ENCODE measurements at places on chromosomes 4 and X. TPM values are rescaled to one million over a fixed set of nuclear protein-coding genes. Genes with fewer than 3 reads are reported as not detected.

DNA sequence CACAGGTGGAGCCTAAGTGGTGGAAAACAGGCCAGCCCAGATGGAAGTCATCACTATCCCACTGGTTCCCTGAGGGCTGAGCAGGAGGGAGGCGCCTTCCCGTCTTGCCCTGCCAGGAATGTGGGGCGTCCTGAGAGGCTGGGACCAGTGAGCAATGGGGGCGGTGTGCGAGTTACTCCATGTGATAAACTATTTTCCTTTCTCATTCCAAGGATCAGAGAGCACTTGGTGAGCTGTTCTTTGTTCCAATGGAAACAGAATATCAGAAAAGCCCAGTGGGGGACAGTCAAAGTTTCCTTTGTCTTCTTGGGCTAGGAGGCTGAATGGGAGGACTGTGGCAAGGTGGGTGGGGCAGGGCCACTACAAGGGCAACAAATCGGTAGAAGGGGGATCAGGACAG is 86.2 kb downstream of the NHSL2 start:
- DNase-seq = no peak

- no peak for DNase-seq
Observed at GRCh38 chr4:78764498-78764961, 11.6 kb upstream of the BMP2K start.

GRCh38 chr4:93217431-93217830 is 611.1 kb upstream of the ATOH1 start:
- DNase-seq = no peak

Gene F8A2
- not detected for total RNA-seq

DNA sequence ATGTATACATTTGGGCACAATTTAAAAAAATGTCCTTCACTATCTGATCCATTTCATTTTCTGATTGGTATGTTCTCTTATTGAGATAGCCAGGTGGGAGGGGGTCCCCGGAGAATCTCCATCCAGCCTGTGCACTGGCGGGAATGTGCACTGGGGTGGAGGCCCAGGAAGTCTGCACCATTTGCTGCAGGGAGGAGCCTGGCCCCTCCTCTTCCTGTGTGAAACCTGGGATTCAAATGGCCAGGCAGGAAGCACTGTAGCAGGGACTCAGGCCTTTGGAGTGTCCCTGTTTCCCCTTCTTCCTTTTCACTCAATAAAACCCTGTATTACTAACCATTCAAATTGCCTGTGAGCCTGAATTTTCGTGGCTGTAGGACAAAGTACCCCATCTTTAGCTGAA is 44.3 kb downstream of the GPRIN3 start:
- DNase-seq = no peak

GRCh38 chr4:53010318-53010717 is 148.2 kb downstream of the RASL11B start:
- DNase-seq = no peak

Gene NSG1
- total RNA-seq = 5.5 TPM

GRCh38 chr4:87853108-87853507 is 20.3 kb downstream of the MEPE start:
- peak; percentile 43 for DNase-seq

- DNase-seq = no peak
Observed at GRCh38 chrX:31099536-31100090, 27.8 kb upstream of the FTHL17 start.

- no peak for DNase-seq
Observed at GRCh38 chr4:5340991-5341451, 289.7 kb downstream of the STK32B start.

DNA sequence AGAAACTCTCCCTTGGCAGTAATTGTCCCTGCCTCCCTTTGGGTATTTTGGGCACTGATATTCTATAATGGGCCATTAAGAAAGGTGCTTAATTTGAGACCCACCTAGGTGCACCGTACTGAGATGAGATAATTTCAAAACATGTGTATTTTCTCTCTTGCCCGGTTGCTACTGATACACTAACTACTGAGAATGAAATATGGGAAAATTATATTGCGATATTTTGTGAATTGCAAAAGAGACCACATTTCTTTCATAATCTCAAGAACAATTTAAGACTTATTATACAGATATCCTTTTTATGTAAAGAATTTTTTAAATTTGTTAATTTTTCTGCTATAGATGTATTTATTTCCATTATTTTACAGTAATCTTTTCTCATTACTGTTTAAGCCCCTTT is 284.9 kb downstream of the ADGRL3 start:
- DNase-seq = no peak

- DNase-seq = no peak
Observed at GRCh38 chr4:42453612-42454011, 56.3 kb downstream of the SHISA3 start.

Gene ZBED1
- 63.7 TPM for total RNA-seq

- no peak for DNase-seq
Observed at GRCh38 chrX:136781180-136781797, 557 bp upstream of the ARHGEF6 start.

DNA sequence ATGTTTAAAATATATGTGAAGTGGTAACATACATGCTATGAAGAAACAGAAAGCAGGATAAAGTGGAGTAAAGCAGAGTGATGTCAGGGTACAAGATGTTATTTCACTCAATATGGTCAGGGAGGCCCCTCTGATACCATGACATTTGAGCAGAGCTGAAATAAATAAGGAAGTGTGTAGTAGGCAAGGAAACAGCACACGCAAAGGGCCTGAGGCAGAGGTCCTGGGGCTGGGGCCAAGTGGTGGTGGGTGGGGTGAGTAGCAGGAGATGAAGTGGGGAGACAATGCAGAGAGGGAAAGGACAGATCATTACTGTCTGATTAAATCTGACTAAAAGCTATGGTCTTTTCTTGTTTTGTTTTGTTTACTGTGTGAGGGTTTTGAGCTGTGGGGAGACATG is 61.1 kb downstream of the FAM13A start:
- DNase-seq = no peak

DNA sequence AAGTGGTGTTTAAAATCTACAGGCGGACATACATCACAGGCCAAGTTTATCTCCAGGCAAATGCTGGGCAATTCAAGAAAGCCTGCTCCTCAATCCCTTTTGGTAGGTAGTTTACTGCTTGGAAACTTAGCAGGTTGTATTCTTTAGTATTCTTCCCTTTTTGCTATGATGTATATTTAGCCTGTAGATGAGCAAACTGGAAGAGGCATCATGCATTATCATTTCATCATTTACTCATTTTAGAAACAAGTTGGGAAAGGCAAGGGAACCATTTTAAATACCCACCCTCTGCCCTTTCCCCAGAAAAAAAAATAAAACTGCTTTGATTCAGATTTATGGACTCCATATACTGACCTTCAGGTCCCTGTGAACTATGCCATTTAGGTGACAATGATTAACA is 213.2 kb downstream of the CAMK2D start:
- no peak for DNase-seq

- no peak for DNase-seq
Observed at GRCh38 chr4:8376361-8377102, 64.0 kb downstream of the ACOX3 start.

GRCh38 chrX:39652336-39652735 is 445.4 kb downstream of the BCOR start:
- DNase-seq = peak; percentile 30

Gene TAF7L
- not detected for total RNA-seq

GRCh38 chrX:31314921-31315320 is 243.1 kb upstream of the FTHL17 start:
- DNase-seq = no peak

Gene FAM156A
- 37.0 TPM for total RNA-seq

DNA sequence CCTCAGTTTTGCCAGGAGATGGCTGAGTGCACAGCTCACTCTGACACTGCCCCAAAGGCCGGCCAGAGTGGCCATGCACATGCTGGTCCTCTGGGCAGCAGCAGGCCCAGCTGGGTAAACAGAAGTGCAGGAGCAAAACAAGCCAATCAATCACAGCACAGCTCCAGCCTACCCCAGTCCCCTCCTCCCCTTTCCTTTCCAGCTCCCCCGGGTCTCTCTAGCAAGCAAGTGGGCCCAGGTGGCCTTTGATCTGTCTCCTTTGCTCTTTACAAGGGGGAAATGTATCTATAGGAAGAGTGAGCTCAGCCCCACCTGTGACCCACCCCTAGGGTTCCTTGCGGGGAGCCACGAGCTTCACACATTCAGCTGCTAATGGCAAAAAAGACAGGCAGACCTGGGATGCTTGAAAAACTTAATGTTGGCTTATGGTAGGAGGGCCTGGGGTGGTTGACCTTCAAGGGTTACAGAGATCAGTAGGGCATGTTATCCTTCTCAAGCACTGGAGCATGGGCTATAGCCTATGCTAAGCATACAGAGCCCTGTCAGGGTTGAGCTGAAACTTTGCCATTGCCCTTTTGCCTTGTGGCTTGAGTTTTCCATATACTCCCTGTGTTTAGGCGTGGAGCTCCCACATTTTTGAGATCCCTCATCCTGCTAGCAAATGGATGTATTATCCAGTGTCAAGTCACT is 57.8 kb upstream of the PLAC1 start:
- DNase-seq = no peak

Gene GPR173
- 0.26 TPM for total RNA-seq

Gene SLC25A53
- total RNA-seq = 3.2 TPM

GRCh38 chr4:94453391-94453963 is 1.7 kb downstream of the PDLIM5 start:
- DNase-seq = no peak

Gene SPIN2A
- total RNA-seq = 1.6 TPM

Gene ARSJ
- 7.3 TPM for total RNA-seq

DNA sequence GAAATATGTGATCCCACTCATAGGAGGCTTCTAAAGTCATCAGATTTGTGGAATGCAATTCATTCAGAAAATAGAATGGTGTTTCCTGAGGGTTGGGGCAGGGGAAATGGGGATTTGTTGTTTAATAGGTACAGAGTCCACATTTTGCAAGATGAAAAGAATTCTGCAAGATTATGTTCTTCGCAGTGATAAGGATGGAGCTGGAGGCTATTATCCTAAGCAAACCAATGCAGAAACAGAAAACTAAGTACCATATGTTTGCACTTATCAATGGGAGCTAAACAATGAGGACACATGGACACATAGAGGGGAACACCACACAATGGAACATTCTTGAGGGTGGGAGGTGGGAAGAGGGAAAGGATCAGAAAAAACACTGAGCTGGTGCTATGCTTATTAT is 144.3 kb upstream of the NLGN4X start:
- DNase-seq = peak; percentile 67
